ENCODE measurements at places on chromosomes 12 and 14. TPM values are rescaled to one million over a fixed set of nuclear protein-coding genes. Genes with fewer than 3 reads are reported as not detected.

Gene SOS2
- 13.4 TPM for polyA plus RNA-seq

Gene FAM90A1
- polyA plus RNA-seq, result not detected

Gene KIF26A
- polyA plus RNA-seq, result 6.4 TPM

Gene RDH5
- 172 TPM for polyA plus RNA-seq

Gene C12orf50
- polyA plus RNA-seq, result not detected

Gene FGD6
- 2.1 TPM for polyA plus RNA-seq

Gene SOCS2
- 6.8 TPM for polyA plus RNA-seq

Gene RAB2B
- 17.5 TPM for polyA plus RNA-seq

Gene SOAT2
- polyA plus RNA-seq, result 0.08 TPM

Gene KRT6A
- polyA plus RNA-seq, result not detected

Gene JPH4
- polyA plus RNA-seq, result 0.79 TPM

Gene GPRC5A
- polyA plus RNA-seq, result 49.4 TPM

Gene HOXC11
- polyA plus RNA-seq, result not detected

Gene PIANP
- not detected for polyA plus RNA-seq

Gene PRB2
- not detected for polyA plus RNA-seq

Gene KRT77
- 0.01 TPM for polyA plus RNA-seq

Gene AICDA
- not detected for polyA plus RNA-seq

Gene P2RX7
- polyA plus RNA-seq, result 0.55 TPM

Gene NANOG
- polyA plus RNA-seq, result not detected

Measured in adipose tissue (tissue), 3 donors.